ENCODE measurements at places on chromosomes 1 and 21.

DNA sequence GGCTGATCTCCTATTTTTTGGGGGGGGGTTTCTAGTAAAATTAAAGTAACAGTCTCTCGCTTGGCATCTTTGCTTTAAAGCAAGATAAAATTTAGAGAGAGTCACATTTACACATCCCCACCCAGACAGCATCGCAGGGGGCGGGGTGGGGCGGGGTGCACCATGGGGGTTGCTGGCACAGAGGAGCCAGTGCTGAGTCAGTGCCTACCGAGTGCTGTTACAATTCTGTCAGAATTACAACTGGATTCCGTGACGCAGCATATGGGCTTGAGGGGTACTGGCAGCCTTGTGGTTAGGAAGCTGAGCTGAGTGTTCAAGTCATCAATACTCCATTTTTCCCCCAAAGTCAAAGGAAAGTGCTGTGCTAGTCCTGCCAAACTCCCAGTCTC lies 175.9 kb downstream of the PRDM16 start:
- DNase-seq = no peak

- no peak for DNase-seq
Observed at GRCh38 chr1:215292932-215293331, 210.4 kb downstream of the KCNK2 start.

- DNase-seq = no peak
Observed at GRCh38 chr1:48870596-48870995, 93.9 kb upstream of the BEND5 start.

DNA sequence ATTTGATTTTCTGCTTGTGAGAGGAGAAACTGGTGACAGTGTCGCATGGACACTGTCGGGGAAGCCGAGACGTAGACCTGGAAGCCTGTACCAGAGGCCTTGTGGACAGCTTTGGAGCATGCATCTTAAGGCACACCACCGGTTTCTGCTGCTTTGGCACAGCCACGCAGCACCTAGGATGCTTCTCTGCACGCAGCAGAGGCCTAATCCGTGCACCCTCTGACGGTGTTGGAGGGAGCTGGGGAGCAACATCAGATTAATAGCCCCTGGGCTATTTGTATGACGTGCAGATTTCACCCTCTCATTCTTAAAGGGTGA lies 30.3 kb downstream of the TEX35 start:
- DNase-seq = no peak

GRCh38 chr1:163673759-163674151 lies 352.0 kb downstream of the NUF2 start:
- DNase-seq = no peak
